Stimulated activated CD8-positive, alpha-beta memory T cell treated with anti-CD3 and anti-CD28 coated beads, Interleukin-4, amount 100 ng/mL, for 1 hour (primary cell): ENCODE measurements at places on chromosomes 3 and 15.
A peak's percentile ranks its signal among the peaks of the same experiment; 100 is the strongest.

GRCh38 chr3:165744025-165744424 is 93.2 kb downstream of the BCHE start:
- DNase-seq = no peak

- no peak for DNase-seq
Measured at GRCh38 chr15:59814409-59814808, 125.3 kb upstream of the BNIP2 start.

- DNase-seq = peak; percentile 15
Measured at GRCh38 chr15:56821721-56822425, 88.6 kb upstream of the ZNF280D start.

- DNase-seq = no peak
Measured at GRCh38 chr3:134406331-134407238, 32.3 kb upstream of the AMOTL2 start.

DNA sequence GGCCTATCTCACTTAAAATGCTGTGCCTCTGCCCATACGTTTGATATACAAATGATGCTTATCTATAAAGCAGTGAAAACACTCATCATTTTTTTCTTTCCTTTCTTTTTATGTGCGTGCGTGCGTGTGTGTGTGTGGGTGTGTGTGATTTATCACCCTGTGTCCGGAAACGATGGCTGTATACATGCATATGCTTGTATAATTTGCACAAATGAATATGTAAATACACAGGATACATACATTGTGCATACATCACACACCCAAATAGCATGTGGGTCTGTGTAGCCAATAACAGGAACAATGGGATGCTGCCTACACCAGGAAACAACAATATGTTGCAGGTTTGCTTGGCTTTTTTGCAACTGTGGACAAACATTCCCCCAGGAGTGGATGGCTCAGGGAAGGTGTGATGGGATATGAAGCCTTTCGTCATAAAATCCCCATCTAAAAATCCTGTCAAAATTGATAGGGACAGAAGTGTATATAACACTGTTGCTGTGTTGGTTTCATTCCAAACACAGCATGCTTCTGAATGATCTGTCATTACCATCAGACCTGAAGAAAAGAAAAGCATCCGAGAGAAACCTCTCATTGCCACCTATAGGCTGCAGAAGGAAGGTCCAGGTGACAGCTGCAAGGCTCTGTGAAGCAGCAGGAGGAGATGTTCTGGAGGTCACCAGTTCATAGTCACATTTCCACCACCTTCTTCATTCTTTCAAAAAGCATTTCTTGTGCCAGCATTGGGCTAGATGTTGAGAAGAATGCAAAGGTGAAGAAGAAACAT is 503.9 kb upstream of the NR2F2 start:
- DNase-seq = no peak

GRCh38 chr15:93321881-93322282 is 232.9 kb upstream of the RGMA start:
- no peak for DNase-seq

- no peak for DNase-seq
Measured at GRCh38 chr15:87661454-87662355, 594.8 kb downstream of the NTRK3 start.

DNA sequence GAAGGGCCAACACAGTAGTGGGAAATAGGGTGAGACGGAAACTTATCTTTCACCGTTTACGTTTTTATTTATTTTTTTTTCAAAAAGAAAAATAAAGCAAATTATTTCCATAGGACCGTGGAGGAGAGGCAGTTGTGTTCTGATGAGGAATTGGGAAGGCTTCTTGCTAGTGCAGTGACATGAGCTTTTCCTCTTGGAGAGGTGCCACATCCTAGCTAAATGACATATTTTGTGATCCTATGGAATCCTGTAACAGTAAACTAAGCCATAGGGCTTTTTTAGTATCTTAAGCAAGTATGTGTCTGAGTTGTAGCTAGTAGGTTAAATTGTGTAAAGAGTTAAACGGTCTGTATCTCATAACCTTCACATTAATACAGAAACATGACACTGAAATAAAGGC is 609.9 kb downstream of the RBMS3 start:
- DNase-seq = no peak
